Pancreas (tissue), 10 donors: ENCODE measurements at places on chromosomes 3 and 15.

DNA sequence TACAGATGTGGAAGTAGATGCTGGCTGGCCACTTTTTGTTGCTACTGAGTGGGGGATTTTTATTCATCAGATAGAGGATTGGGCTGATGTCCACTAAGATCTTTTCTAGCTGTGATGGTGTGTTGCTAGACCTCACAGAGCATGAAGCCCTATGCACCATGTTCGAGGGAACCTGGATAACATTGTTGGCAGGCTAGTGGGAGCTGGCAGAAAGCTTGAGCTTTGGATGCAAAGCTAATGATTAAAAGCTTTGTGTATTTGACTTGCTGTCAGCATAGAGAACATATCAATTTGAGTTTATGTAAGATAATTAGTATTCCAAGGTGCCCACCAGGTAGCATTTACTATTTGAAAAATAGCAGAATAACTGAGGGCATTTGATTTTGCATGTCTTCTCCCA lies 59.1 kb downstream of the ST6GAL1 start:
- no peak for DNase-seq

- no peak for DNase-seq
Measured at GRCh38 chr3:17431004-17431403, 311.4 kb downstream of the TBC1D5 start.

DNA sequence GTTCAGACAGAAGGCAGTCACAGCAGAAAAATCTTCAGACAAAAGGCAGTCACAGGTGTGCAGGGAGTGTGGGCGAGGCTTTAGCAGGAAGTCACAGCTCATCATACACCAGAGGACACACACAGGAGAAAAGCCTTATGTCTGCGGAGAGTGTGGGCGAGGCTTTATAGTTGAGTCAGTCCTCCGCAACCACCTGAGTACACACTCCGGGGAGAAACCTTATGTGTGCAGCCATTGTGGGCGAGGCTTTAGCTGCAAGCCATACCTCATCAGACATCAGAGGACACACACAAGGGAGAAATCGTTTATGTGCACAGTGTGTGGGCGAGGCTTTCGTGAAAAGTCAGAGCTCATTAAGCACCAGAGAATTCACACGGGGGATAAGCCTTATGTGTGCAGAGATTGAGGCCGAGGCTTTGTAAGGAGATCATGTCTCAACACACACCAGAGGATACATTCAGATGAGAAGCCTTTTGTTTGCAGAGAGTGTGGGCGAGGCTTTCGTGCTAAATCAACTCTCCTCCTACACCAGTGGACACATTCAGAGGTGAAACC lies 27.6 kb downstream of the ZNF589 start:
- DNase-seq = no peak

DNA sequence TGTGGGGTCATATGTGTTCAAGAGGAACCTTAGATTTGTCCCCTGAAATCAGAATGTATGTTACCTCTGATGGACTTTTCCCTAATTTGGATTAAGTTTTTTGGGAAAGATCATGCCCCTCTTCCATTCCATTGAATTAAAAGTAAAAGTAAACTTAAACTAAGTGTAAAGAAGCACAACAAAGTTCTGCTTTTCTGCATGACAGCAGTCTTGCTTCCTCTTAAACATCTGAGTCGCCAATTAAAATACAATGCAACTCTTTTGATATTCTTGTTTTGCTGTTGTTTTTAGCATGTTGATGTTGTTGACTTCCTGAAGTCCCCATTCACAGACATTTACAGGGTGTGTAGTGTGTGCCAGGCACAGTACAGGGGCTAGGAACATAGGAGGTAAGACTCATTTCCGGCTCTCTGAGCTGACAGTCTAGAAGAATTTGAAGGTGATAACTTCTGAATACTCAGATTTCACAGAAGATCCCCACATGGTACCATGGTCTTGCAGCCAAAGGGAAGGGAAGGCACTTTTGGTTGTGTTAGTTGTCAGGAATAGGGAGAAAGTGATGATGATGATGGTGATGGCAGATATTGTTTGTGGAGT lies 45.0 kb downstream of the USP13 start:
- DNase-seq = no peak

DNA sequence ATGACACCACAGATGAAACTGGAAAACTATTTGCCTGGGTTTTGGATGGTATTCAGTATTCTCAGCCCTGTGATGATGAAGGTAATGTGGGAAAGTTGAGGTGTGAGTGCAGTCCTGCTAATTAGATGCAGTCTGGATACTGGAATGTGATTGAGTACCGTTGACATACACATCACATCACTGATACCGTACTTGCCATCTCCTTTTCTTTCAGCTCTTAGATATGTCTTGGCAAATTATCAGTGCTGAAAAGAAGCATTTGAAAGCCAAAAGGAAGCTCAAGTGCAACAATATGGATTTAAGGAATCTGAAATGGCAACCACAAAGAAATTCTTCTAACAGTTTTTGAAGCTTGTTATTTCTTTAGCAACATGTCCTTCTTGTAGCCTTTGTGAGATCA lies 381.4 kb upstream of the TGFBR2 start:
- no peak for DNase-seq

- DNase-seq = no peak
Measured at GRCh38 chr3:127485396-127486170, 105.0 kb downstream of the TPRA1 start.

GRCh38 chr3:126083138-126083445 lies 832 bp downstream of the SLC41A3 start:
- DNase-seq = no peak

GRCh38 chr3:101689286-101689685 lies 2.8 kb upstream of the RPL24 start:
- DNase-seq = no peak

GRCh38 chr3:59769127-59769750 lies 719.4 kb upstream of the CFAP20DC start:
- no peak for DNase-seq

DNA sequence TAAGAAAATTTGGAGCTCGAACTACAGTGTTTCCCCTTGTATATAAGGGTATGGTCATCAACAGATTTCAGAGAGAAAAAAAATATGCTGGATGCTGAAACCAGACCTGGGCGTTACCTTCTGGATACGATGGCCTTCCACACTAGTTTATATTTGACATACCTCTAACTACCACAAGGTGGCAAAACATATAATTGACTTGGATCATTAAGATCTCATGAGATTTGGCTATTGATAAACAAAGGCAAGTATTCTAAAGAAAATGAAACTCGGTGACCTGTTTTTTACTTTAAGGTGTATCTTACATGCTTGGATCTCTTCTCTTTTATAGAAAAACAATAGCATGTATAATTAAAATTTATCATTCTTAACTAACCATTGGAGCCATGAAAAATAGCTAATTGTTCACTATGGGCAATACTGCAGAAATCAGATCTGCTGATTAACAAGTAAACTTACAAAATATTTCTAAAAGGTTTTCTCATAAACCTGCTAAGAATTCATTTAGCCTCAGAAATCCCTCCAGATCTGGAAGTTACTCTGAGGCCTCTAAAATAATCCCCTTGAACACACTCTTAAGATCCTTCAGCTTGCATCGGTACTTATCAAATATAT lies 300.6 kb upstream of the KCNH8 start:
- DNase-seq = no peak

DNA sequence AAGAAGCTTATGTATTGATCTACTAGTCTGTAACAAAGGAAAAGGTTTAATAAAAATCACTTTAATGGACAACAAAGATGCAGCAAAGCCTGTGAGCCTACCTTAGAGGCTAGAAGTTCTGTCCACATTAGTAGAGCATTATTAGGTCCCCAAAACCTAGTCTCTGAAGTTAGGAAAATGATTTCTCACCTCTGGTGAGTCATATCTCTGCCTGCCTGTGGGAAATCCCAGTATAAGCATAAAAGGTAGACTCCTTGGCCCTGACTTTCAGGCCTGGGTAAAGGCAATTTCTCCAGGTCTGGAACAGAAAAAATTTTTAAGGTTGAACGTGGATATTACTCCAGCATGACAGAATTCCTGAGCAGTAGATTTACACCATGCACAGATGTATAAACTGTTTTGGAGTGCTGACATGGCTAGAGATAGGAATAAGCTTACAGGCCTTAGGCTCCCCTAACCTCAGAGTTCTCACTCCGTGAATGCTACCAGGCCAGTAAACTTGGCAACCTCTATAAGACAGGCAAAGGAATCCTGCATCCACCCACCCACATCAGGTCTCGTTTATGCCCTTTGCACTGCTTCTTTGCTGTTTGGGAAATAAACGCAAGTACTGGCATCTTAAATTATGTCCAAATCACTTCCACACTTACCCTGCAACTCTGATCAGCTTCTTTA lies 104.1 kb downstream of the SERPINI1 start:
- DNase-seq = no peak

GRCh38 chr3:59107856-59108815 lies 58.3 kb upstream of the CFAP20DC start:
- DNase-seq = no peak

DNA sequence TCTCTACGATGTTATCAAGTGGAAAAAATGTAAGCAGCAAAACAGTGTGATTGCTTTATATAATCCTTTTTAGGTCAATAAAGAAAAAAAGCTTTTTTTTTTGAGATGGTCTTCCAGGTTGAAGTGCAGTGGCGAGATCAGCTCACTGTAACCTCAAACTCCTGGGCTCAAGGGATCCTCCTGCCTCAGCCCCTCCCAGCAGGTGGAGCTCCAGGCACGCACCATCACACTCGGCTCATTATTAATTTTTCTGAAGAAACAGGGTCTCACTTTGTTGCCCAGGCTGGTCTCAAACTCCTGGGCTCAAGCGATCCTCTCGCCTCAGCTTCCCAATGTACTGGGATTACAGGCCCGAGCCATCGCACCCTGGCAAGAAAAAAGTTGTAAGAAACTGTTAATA lies 17.3 kb downstream of the RNF168 start:
- DNase-seq = no peak

DNA sequence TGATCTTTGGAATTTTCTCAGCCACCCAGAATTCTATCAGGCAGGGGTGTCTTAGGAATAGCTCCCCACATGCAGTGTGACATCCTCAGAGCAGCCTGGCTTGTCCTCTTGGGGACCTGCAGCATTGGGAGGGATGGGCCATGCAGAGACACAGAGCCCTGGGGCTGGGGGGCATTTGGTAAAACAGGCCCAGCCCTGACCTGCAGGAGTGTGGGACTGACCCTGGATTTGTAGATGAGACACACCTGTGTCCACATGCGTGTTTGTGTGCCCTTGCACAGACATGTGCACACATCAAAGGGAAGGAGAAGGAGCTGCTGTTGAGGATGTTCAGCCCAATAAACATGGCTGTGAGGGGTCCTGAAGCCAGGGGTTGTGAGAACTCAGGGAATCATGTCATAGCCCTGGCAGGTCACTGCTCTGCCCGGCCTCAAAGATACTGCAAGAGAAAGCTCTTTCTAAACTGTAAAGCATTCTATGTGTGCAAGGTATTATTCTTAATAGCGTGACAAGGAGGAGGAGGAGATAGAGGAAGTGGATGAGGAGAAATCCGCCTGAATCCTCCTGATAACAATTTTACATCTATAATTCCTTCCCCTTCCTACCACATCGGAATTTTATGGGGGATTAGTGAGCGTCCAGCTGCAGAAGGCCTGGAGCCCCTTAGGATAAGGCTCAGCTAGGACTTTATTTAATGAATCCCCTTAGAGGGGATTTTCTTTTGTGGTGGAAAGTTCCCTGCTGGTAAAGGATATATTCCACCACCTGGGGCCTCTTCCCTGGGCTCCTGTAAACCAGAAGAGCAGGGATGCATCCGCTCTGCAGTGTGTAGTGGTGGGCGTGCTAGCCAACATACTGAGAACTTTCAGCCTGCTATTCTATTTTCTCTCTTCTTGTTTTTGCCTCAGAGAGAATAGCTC lies 245.5 kb downstream of the EPHB1 start:
- no peak for DNase-seq

- no peak for DNase-seq
Measured at GRCh38 chr3:39917065-39917773, 107.8 kb downstream of the MYRIP start.

- no peak for DNase-seq
Measured at GRCh38 chr15:80918196-80918783, 71.3 kb downstream of the MESD start.

DNA sequence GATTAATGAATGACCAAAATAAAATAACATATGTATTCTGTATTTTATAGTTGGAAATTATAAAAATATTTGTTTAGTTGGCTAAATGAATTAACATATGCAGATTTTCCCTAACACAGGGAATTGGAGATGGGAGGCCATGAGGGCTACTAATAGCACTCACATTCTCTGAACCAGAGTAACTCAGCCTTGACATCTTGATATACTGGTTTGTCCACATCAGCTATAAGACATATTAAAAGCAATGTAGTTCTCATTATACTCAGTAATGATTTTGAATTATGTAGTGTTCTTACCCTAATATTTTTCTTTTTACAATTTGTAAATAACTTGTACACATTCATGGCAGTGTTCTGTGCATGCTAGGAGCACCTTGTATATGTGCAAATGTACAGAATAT lies 255.9 kb downstream of the EPHA6 start:
- DNase-seq = no peak

DNA sequence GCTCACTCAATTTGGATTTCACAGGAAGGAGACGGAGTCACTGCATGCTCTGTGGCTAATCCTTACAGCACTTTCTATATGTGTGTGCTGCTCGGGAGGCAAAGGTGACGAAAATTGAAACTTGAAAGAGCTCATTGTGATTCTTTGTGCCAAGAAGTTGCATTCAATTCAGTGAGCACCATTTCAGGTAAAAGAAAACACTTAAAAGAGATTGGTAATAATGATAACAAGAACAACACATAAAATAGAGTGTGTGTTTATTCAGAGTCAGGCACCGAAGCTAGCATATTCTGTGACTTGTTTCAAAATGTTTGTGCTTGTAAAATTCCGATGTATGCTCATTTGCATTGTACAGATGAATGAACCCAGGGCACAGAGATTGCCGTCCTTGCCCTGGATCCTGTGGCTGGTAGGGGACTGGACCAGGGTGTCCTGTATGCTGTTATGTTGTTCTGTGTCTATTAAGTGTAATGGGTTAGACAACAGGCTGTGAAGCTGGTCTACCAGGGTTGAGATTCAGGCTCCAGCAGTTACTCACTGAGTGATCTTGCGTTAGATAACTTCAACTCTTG lies 193.3 kb upstream of the PROK2 start:
- DNase-seq = no peak

DNA sequence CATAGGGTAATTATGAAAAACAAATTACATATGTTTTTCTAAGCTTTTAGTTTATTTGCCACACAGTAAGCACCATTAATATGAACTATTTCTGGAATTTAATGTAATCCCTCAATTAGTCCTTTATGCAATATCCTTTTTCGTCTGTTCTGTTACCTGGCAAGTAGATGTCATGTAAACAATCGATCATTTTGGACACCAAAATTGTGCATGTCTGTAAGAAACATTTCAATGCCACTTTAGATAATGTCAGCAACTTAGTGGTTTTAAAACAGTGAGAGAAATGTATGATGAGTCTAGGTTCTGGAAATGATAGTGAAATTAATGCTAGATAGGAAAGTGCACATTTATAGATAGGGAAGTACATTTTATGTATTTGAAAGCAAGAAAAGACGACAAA lies 986.6 kb downstream of the ZPLD1 start:
- DNase-seq = no peak

DNA sequence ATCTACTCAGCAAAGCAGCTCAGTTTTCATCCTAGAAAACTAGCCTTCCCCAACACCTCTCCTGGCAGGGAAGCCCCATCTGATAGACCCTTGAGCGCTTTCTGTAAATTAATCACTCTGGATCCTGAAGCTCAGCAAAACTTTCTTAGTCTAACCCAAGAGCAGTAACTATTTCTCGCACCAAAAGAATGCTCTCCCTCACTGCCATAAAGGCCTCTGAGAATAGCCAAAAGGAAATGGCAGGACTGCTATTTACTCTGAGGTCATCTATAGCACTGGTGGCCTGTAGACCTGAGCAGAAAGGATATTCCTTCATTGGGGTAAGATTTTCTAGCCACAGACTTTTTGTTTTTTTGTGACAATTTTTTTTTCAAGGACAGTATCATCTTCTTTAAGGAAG lies 345.8 kb upstream of the ADAMTS9 start:
- no peak for DNase-seq
